Activated CD8-positive, alpha-beta T cell treated with anti-CD3 and anti-CD28 coated beads for 36 hours (primary cell): ENCODE measurements at places on chromosomes 7 and 10.
A peak's percentile ranks its signal among the peaks of the same experiment; 100 is the strongest.

GRCh38 chr10:132558516-132559413, 21.2 kb downstream of the INPP5A start:
- no peak for DNase-seq

DNA sequence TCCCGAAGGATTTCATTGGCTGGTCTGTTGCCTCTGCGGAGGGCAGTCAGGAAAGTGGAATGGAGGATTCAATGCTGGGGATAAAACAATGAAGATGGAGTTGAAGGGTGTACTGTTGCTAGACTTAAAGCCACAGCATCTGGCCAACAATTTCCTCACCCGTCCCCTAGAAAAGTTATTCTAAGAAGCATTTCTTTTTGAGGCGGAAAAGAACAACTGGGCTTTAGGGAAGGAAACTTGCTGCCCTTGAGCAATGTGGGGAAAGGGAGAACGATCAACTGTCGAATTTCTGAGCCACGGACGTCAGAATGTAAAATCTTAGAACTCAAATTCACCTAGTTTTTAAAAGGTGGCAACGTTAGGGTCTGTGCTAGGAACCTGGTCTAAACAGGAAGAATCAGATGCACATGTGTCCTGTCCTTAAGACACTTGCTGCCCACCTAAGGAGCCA, 664 bp downstream of the FMC1 start:
- DNase-seq = no peak

DNA sequence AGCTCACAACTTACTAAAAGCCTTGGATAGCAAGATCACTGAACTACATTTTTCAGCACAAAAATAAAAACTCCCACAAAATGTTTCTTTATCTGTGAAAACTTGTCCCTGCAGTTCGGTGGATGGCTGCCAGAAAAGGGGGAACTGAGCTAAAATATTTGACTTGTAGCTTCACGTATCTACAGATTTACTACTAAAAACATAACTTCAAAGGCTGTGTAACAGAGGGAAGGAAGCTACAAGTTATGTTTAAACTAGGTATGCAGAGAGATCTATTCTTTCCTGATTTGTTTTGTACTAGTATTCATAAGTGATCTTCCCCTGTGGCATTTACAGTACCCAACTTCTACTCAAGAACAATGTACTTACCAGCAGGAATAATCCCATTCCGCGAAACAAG, 25.1 kb downstream of the SGCE start:
- no peak for DNase-seq

- DNase-seq = peak; percentile 65
Observed at GRCh38 chr7:17234030-17234397, 64.4 kb upstream of the AHR start.

DNA sequence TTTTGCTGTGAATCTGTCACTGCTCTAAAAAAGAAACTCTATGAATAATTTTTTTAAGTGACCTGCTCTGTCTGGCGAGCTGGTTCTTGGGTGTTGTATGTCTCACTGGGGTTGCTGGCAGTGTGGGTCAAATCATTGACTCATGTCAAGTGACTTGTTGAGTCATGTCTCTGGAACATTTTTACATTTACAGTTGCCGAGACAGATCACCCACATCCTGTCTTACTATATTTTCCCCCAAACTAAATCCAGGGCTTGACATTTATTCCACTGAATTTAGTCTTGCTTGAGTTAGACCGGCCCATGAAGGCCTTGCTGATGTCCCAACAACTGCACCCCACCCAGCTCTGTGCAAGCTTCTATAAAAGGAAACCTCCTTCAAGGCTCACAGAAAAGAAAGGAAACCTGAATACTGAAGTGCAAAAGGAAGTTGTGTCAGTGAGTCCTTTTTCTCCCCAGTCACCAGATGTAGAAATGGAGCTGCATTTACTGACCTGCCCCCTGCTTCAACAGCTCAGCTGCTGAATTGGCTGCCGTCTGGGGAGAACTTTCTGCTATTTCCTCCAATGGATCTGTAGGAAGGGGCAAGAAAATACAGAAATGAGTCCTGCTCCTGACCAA, 290.3 kb downstream of the TNS3 start:
- peak; percentile 42 for DNase-seq

DNA sequence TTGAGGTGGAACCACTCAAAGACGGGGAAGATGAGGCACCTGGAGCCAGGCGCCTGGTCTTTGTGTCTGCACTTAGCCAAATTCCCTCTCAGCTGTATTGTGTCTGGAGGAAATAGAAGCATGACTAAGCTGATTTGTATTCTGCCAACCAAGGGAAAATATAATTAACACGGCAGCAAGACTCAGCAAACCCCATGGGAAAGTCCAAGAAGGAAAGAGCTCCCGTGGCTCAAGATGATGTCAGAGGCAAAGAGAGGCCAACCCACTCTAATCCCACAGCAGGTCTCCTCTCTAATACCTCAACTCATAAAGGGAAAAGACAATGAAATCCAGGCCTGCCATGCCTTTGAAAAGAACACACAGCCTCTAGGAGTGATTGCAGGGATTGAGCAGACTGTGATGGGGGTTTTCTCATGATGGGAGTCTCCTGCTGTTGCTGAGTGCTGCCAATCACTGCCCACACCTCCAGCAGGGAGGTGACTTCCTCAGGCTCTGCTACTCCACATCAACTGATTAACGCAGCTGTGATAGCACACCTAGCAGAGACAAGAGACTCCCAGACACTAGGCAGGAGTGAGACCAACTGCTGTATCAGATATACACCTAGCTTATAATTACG, 255.5 kb upstream of the C7orf33 start:
- no peak for DNase-seq

DNA sequence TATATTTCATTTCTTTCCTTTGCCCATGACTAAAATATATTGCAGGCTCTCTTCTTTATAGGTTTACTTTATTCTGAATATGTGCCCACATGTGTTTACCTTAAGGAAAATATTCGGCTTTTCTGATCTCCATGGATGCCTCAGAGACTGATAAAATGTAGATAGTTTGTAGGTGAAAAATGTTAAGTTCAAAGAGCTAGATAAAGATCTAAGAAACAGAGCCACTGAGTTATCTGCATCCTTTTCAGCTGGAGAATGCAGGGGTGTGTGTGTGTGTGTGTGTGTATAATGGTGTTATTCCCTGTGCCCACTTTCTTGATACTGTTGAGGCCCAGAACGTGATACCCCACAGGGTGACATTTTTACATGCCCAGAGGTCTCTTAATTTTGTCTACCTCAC, 150.8 kb downstream of the LRRC4 start:
- no peak for DNase-seq

- DNase-seq = no peak
Observed at GRCh38 chr10:116756277-116756676, 13.9 kb upstream of the HSPA12A start.

DNA sequence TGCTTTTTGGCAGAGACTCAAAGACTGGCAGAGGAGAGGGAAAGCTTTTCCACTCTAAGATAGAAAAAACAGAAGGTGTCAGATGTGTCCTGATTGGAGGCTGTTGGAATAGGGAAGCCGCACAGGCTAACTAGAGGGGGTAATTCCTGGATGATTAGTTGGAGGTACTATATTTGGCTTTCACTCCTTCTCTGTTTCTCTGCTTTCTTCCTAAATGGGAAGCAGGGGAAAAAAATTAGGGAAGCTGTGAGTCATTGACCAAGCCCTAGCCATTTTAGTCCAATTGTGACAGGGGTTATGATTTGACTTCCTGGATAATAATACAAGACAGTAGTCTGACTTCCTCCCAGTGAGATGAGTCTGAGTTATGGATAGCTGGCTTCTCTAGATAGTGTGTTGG, 475.2 kb upstream of the CELF2 start:
- no peak for DNase-seq

GRCh38 chr7:56291-56913, 136.0 kb upstream of the FAM20C start:
- DNase-seq = no peak

DNA sequence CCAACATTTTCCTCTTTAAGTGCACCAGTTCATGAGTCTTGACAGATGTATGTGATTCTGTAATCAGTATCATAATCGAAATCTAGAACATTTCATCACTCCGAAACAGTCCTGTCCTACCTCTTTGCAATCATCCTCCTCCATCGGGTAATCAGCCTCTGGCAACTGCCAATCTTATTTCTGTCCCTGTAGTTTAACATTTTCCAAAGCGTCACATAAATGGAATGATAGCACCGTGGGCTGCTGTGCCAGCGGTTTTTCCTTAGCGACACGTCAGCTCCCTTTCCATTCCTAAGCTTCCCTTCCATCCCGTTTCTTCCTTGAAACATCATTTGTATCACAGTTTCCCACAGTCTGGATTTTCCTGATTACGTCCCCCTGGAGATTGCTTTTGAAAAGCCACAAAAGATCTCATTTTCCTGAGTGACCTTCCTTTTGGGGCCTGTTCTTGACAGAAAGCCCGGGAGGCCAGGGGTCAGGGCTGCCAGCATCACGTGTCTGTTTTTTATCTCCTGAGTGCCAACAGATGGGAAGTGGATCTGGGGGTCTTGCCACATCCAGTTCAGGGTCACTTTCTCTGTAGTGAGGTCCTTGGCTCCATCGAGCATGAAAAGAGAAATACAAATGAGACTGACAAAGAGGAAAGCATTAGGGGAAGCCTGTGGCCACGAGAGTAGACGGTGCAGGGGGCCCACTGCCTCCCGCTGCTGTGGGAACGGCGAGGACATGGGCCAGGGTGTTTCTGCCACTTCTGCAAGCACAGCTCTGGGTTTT, 31.6 kb downstream of the TMEM120A start:
- no peak for DNase-seq

GRCh38 chr7:1255080-1255816, 22.6 kb downstream of the UNCX start:
- DNase-seq = no peak

DNA sequence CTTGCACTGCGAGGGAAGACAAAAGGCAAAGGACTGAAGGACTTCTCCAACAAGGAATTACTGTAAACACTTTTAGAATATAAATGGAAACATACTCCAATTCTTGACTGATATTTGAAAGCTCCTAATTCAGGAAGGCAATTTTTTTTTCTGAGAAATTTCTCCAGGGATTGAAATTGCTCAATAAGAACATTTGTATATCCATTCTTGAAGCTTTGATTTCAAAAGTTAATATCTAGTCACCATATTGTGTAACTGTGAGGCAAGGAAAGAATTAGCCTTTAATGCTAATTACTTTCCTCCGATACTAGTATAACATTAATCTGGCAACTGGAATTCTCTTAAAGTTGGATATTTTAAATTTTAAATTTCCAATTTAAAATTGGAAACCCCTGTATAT, 188.4 kb upstream of the COL1A2 start:
- DNase-seq = no peak

GRCh38 chr7:27953361-27953760, 213.4 kb downstream of the TAX1BP1 start:
- no peak for DNase-seq

DNA sequence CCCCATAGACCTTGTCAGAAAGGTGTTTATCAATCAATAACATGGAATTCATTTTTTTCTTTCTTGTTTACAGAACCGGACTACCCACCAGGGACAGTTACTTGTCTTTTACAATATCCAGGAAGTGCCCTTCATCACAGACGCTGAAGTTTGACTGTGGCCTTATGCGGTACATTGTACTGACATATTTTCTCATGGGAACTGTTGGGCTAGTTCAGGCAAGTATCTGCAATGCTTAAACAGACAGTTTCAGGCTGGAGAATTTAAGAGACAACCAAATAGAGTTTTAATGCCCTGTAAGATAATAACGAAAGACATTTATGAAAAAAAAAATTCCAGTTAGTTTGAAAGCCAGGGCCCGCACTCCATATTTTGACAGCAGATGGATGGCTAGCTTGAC, 246.4 kb downstream of the GATA3 start:
- DNase-seq = no peak

GRCh38 chr10:5949009-5949759, 28.2 kb downstream of the IL15RA start:
- DNase-seq = peak; percentile 62

DNA sequence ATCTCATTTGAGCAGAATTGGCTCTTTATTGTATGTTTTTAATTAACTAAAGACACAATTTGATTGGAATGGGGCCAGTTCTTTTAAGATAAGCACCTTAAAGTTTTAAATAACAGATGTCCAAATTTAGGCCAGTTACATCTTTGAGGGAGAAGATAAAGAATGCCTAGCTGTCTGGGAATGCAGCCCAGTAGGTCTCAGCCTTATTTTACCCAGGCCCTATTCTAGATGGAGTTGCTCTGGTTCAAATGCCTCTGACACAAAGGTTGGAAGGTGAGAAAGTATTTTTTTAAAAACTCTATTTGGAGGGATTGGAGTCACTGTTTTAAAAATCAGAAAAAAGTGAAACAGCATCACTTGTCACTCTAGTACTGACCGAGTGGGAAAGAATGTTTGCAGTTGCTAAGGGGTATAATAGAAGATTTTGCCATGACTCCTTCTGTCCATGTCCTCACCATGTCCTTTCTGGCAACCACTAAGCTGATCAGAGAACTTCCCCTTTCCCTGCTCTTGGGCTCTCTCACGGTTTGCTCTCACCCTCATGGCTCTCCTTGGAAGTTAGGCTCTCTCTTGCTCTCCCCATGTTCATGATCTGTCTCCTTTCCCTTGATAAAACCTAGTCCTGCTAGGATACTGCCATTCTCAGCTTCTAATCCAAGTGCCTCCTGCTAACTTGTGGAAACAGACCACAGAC, 238.2 kb upstream of the AGK start:
- no peak for DNase-seq

- no peak for DNase-seq
Observed at GRCh38 chr7:124908259-124908658, 21.4 kb downstream of the POT1 start.

DNA sequence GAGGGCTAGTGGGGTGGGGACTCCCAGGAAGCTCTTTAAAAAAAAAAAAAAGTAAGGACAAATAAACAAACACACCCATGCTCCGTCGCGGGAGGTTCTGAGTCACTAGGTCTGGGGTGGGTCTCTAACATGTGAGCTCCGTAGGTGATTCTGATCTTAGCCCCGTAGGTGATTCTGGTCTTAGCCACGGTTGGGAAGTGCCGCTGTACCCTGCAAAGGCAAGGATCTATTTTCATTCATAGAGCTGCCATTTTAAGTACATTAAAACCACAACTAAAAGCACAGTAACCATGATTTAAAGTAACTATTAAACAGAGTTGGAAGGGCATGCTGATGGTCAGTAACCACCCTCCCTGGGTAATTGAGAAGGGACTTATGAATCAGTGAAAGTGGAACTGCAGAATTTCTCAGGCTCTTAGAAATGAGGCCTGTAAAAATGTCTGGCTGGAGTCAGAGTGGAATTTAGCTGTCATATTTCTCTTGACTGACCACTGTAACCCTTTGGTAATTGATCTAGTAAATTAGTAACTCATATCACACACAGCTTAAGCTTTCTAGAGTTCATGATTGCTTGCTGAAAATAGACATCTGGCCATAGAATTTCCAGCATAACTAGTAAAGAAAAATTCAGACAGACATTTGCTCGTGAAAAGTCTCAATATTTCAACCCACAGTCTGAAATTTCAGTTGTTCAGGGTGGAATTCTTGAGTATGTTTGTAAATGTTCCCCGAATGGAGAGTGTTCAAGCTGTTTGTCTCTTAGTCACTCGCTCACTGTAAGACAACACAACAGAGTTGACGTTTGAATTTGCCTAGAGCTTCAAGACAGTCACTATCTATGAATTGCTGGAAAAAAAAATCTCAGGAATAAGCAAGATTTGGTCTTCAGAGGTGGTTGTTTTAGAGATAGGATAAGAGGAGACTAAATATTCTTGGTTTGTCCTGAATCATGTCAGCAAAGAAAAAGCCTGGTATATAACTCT, 34.2 kb upstream of the TCF7L2 start:
- DNase-seq = no peak

- DNase-seq = no peak
Observed at GRCh38 chr10:110723224-110723891, 79.2 kb downstream of the RBM20 start.

GRCh38 chr10:35224045-35224740, 97.5 kb downstream of the CREM start:
- no peak for DNase-seq

GRCh38 chr7:151838861-151839381, 38.0 kb downstream of the PRKAG2 start:
- peak; percentile 77 for DNase-seq
